K562 (cell line): ENCODE measurements at places on chromosomes 1 and 21. TPM values are rescaled to one million over a fixed set of nuclear protein-coding genes. Genes with fewer than 3 reads are reported as not detected.

COL16A1 gene
- total RNA-seq = 0.54 and 0.60 TPM in 2 replicates

L1TD1 gene
- 0.09 and 0.31 TPM in 2 replicates for total RNA-seq

OLFM3 gene
- total RNA-seq = not detected in 2 replicates

ANXA9 gene
- 0.55 and 0.96 TPM in 2 replicates for total RNA-seq

REN gene
- total RNA-seq = 1.7 and 1.9 TPM in 2 replicates

AK4 gene
- 34.9 and 36.4 TPM in 2 replicates for total RNA-seq

FAAH gene
- total RNA-seq = 0.71 and 0.81 TPM in 2 replicates

CLCNKB gene
- total RNA-seq = 1.1 TPM in 2 replicates

URB2 gene
- 27.6 and 31.3 TPM in 2 replicates for total RNA-seq

PYHIN1 gene
- total RNA-seq = not detected in 2 replicates

SH2D5 gene
- total RNA-seq = 0.11 TPM in 1 of 2 replicates, not detected in the other

PLA2G2A gene
- total RNA-seq = 0.18 TPM in 1 of 2 replicates, not detected in the other

NBPF26 gene
- 3.6 and 5.2 TPM in 2 replicates for total RNA-seq

KLHL20 gene
- total RNA-seq = 16.8 and 17.4 TPM in 2 replicates

PCNT gene
- 43.7 and 53.5 TPM in 2 replicates for total RNA-seq

LCE1F gene
- not detected in 2 replicates for total RNA-seq

CYP4A22 gene
- total RNA-seq = 0.07 TPM in 1 of 2 replicates, not detected in the other

EDN2 gene
- total RNA-seq = not detected in 2 replicates

HHIPL2 gene
- total RNA-seq = 0.22 and 0.40 TPM in 2 replicates

BTBD19 gene
- 1.7 and 2.0 TPM in 2 replicates for total RNA-seq

FAM131C gene
- 0.16 and 0.18 TPM in 2 replicates for total RNA-seq

ELAVL4 gene
- total RNA-seq = not detected in 2 replicates

OR2T11 gene
- total RNA-seq = not detected in 2 replicates

PARS2 gene
- total RNA-seq = 10.6 and 11.6 TPM in 2 replicates

RUNX1 gene
- 62.2 and 68.6 TPM in 2 replicates for total RNA-seq

FYB2 gene
- total RNA-seq = not detected in 2 replicates

GJC2 gene
- total RNA-seq = 0.62 and 0.69 TPM in 2 replicates

KIAA1614 gene
- 0.16 and 0.36 TPM in 2 replicates for total RNA-seq

CAPN2 gene
- 94.8 and 101 TPM in 2 replicates for total RNA-seq

AK5 gene
- total RNA-seq = not detected in 2 replicates

ESPN gene
- total RNA-seq = 1.2 and 1.7 TPM in 2 replicates

S100A12 gene
- total RNA-seq = not detected in 2 replicates

LDLRAD1 gene
- total RNA-seq = not detected in 2 replicates

S100A7 gene
- not detected in 2 replicates for total RNA-seq

CFHR5 gene
- total RNA-seq = not detected in 2 replicates

WASF2 gene
- 139 and 163 TPM in 2 replicates for total RNA-seq

SPRR3 gene
- total RNA-seq = not detected in 2 replicates

IFI16 gene
- total RNA-seq = 1.1 and 1.8 TPM in 2 replicates

GON4L gene
- total RNA-seq = 42.6 and 47.4 TPM in 2 replicates

HHAT gene
- total RNA-seq = 0.11 and 0.13 TPM in 2 replicates

CFH gene
- total RNA-seq = 40.8 and 46.6 TPM in 2 replicates

RASAL2 gene
- total RNA-seq = 1.0 and 1.3 TPM in 2 replicates

PSMB2 gene
- 231 and 235 TPM in 2 replicates for total RNA-seq

HSD3B1 gene
- total RNA-seq = not detected in 2 replicates

FCGR2B gene
- 2.4 and 3.1 TPM in 2 replicates for total RNA-seq

GNAT2 gene
- total RNA-seq = 0.16 and 0.47 TPM in 2 replicates

FRRS1 gene
- total RNA-seq = 31.1 and 31.6 TPM in 2 replicates

GBP1 gene
- total RNA-seq = 0.20 TPM in 1 of 2 replicates, not detected in the other

ZBTB8B gene
- total RNA-seq = not detected in 2 replicates

PGLYRP4 gene
- 0.13 and 0.22 TPM in 2 replicates for total RNA-seq

TSPEAR gene
- total RNA-seq = not detected in 2 replicates

HSPB7 gene
- 0.09 TPM in 1 of 2 replicates, not detected in the other for total RNA-seq

HFM1 gene
- 2.9 and 3.3 TPM in 2 replicates for total RNA-seq

TAS1R1 gene
- not detected in 2 replicates for total RNA-seq

MYBPHL gene
- 0.34 and 0.66 TPM in 2 replicates for total RNA-seq

NBPF9 gene
- total RNA-seq = 5.2 and 6.8 TPM in 2 replicates

LEFTY1 gene
- 0.20 and 0.24 TPM in 2 replicates for total RNA-seq

MYBPH gene
- not detected in 2 replicates for total RNA-seq

SEMA4A gene
- 1.4 and 1.9 TPM in 2 replicates for total RNA-seq
